Left lung (tissue), 14 donors: ENCODE measurements at places on chromosomes 1 and 21.

DNA sequence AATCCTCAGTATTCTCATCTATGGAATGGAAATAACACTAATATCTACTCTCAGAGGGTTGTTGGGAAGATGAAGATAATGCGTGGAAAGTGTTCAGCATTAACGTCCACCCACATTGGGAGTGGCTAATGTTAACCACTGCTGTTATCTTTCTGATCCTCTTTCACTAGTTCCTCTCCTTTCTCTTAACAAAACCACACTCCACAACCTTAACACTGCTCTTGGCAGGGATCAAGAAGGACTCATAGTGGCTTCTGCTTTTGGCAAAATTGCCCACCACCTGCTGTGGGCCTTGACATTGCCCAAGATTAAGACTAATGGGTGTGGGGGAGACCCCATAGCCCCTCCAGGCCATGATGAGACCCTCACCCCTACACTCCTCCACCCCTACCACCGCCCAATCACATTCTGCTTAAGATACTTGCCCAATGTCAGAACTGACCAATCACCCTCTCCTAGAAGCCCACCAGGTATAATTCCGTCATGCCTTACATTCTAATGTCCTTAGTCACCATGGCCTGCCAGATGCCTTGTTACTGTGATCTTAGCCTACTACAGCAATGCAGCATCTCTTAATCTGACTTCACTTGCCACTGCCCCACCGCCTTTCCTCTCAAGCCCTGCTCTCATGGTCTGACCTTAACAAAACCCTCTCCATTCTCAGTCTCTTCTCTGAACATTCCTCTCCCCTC, 27.1 kb downstream of the DHCR24 start:
- DNase-seq, result no peak

DNA sequence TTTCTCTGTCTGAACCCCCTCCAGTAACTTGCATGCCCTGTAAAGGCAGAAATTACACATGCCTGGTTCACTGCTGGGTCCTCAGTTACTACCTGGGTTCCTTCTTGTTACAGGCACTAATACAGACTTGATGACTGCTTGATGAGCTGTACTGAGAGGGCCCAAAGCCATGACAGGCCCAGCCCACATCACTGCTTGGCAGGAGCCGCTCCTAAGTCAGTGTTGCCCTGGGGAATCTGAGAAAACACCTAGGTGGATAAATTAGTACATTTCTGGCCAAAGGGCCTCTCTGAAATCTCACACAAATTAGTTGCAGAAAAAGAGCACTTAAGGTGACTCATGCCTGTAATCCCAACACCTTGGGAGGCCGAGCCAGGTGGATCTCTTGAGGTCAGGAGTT, 37.8 kb upstream of the IRF2BP2 start:
- DNase-seq, result no peak

DNA sequence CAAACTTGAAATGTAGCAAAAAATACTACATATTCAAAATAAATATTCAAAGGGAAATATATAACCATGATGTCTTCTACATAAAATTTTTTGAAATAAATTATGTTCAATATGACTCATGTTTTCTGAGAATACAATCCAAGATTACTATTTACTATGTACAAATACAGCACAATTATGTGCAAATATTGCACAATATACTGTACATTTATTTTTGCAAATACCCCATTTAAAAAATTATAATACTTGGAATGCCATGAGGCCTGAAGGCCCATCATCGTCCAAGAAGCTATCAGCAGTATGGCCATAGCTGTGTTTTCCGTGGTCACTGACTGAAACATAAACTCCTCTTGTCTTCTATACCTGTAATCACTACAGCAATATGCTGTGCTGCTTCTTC, 12.3 kb downstream of the CCDC181 start:
- no peak for DNase-seq

DNA sequence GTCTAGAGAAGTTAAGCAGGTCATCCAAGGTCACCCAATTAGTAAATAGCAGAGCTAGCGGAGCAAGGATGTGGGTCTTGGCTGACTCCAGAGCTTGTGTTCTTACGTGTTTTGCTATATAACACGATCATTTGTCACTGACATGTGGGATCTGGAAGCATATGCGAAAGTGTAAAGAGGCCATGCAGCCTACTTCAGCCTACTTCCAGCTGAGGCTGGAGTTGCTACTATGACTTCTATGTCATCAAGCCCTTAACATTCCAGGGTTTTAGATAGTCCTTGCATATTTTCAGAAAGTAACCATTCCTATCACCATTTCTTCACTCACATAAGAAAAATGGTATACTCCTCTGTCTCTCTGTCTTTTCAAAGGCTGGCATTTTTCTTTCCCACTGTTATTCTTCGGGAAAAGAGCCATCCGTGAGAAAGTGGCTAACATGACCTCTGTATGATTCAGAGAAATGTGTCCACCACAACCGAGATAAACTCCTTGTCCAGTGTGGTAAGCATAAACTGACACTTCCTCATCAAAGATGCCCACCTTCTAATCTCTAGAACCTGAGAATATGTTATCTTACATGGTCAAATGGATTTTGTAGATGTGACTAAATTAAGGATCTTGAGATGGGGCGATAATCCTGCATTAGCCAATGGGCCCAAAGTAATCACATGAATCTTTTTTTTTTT, 24.0 kb upstream of the ABL2 start:
- no peak for DNase-seq

DNA sequence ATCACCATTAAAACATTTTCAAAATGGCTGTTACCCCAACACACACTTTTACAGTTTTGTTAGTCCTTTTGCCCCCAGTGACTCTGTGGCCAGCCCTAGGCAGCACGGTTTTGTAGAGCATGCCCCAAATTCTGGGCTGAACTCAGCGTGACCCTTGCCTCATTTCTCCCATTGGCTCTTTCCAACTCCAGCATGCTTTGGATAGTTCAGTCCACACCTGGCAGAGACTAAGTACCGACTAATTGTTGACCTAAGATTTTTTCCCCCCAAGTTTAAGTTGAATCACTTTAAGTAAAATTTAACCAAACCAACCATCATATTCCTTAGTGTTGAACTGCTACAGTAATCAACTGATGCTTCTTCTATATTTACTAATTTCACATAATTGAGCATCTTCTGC, 62.4 kb upstream of the LRRC8B start:
- no peak for DNase-seq

- DNase-seq, result no peak
Observed at GRCh38 chr1:219333626-219334025, 159.9 kb downstream of the LYPLAL1 start.

GRCh38 chr1:40599926-40600325, 65.6 kb downstream of the RIMS3 start:
- no peak for DNase-seq

- DNase-seq, result no peak
Observed at GRCh38 chr1:71222668-71223067, 141.8 kb upstream of the ZRANB2 start.

- no peak for DNase-seq
Observed at GRCh38 chr1:162590101-162590500, 28.6 kb downstream of the UAP1 start.

GRCh38 chr1:169890761-169891538, 2.7 kb downstream of the SCYL3 start:
- DNase-seq, result no peak

- no peak for DNase-seq
Observed at GRCh38 chr1:115827452-115828044, 13.4 kb downstream of the NHLH2 start.

DNA sequence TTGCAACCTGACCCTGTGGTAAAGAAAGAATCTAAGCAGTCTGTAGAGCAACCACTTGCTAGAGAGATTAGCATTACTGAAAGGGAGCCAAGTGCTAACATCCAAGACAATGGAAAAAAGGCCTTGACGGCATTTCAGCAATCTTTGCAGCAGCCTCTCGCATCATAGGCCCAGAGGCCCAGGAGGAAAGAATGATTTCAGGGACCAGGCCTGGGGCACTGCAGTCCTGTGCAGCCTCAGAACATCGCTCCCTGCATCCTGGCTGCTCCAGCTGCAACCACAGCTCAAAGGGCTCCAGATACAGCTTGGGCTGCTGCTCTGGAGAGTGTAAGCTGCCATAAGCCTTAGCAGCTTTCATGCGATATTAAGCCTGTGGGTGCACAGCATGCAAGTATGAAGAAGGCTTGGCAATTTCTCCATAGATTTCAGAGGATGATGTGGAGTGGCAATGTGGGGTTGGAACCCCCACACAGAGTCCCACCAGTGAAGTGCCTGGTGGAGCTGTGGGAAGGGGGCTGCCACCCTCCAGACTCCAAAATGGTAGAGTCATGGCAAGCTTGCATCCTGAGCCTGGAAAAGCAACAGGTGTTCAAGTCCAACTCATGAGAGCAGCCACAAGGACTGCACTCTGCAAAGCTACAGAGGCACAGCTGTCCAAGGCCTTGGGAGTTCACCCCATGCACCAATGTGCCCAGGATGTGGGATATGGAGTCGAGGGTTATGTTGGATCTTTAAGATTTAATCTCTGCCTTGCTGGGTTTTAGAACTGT, 110.6 kb upstream of the HMGB4 start:
- no peak for DNase-seq

- no peak for DNase-seq
Observed at GRCh38 chr1:112672842-112673241, 1.6 kb upstream of the MOV10 start.

DNA sequence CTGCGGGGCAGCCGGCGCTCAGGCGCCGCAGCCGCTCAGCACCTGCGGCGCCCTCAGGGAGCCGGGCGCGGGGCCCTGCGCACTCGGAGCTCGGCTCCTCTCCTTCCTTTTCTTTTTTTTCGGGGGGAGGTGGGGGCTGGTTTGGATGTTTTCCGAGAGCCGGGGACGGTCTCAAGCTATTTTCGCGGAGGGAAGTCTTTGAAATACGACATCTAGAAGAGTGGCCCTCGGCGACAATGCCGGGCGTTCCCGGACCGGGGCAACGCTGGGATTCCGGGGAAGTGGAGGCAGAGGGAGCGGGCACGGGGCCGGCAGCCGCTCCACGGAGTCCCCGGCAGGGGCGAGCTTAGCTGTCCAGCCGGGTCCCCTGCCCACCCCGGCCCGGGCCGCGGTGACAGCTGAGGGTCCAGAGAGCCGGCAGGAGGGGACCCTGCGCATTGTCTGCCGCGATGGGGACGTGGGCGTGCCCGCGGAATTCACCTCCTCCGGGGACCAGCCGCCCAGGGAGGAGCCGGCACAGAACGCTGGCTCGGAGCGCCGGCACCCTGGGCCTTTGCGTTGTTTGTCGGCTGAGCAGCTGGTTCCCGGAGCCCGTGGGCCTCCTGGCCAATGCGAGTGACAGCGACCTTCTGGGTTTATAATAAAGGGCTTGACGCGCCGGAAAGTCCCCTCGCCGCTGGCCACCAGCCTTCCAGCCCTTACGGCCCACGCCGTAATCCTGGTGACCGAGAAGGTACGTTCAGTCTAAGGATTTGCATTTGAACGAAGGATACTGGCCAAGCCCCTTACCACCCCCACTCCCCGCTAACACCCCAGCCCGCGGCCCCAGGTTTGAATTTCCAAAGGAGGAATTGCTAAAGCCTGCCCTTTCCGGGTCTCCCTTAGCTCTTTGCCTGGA, 582 bp downstream of the SLC37A1 start:
- peak; percentile 69 for DNase-seq

DNA sequence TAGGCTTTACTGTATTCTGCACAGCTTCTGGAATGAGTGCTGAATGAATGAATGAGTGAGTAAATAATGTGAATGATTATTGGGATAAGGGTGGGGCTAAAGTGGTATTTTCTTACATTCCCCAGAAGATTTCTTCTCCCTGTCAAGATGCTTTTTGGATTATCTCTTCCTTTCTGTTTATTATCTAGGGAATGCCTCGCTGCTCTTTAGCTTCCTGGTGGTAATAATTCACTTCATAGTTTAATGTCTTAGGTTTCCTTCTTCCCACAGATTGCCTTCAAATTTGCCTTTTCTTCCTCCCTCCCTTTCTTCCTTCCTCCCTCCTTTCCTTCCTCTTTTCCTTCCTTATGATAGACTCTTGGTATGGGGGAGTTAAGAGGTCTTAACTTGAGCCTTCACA, 24.0 kb downstream of the DDR2 start:
- DNase-seq, result no peak

DNA sequence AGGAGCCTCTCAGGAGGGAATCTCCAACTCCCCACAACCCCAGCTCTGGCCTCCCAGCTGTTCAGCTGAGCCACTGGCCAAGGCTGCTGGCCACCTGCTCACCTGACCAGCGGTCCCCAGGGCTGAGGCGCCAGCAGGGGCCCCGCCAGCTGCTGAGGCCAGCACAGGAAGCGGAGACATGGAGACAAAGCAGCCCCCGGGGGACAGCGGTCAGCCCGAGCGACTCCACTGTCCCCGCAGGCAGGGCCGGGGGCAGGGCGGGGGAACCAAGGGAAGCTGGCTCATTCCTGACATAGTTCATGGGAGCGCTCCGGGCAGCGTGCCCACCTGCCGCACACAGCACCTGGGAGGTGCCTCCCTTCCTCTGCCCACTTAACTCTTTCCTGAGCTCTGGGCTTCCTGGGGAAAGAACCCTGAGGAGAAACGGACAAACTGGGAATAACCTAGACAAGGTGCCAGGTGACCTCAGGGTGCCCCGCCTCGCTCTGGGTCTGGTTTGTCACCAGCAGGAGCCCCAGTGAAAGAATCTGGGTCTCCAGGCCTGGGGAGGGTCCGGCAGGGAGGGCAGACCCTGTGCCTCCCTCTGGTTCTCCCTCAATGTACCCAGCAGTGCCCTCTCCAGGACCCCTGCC, 10.7 kb downstream of the EPHA2 start:
- DNase-seq, result peak; percentile 94

DNA sequence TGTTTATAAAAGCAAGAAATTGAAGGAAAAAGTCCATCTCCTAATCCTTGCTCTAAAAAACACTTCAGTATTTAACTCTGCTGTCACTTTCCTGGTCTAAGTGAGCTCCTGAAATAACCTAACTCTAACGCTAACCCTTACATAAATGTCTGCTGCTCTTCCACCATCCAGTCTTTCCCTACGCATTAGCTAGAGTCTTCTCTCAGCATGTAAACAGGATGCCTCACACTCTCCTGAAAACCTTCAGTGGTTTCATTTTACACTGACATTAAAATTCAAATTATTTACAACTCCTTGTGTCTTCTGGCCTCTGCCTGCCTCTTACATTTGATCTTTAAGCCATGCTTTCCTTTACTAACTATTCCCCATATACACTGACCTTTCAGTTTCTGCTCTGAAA, 697.6 kb upstream of the CXADR start:
- no peak for DNase-seq

DNA sequence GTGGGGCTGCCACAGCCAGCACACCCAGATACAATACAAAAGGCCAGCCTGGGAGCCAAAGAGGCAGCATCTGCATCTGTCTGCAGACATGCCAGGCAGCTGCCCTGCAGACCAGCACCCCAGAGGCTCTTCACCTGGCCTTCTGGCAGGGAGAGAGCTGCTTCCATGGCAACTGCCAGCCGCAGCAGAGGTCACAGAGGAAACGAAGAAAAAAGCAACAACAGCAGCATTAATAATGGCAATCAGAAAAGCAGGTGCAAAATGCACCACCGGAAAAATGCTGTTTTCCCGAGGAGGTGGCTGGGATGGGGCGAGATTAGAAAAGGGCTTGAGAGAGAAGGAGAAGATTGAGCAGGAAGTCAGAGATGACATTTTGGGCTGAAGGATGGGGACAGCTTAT, 309.5 kb downstream of the PCP4 start:
- DNase-seq, result no peak

GRCh38 chr1:220462752-220463151, 65.2 kb upstream of the MARK1 start:
- no peak for DNase-seq
